NCI-H526 treated with DMSO at 0.1 percent for 48 hours (cell line): ENCODE measurements at places on chromosomes 1 and 21.

DNA sequence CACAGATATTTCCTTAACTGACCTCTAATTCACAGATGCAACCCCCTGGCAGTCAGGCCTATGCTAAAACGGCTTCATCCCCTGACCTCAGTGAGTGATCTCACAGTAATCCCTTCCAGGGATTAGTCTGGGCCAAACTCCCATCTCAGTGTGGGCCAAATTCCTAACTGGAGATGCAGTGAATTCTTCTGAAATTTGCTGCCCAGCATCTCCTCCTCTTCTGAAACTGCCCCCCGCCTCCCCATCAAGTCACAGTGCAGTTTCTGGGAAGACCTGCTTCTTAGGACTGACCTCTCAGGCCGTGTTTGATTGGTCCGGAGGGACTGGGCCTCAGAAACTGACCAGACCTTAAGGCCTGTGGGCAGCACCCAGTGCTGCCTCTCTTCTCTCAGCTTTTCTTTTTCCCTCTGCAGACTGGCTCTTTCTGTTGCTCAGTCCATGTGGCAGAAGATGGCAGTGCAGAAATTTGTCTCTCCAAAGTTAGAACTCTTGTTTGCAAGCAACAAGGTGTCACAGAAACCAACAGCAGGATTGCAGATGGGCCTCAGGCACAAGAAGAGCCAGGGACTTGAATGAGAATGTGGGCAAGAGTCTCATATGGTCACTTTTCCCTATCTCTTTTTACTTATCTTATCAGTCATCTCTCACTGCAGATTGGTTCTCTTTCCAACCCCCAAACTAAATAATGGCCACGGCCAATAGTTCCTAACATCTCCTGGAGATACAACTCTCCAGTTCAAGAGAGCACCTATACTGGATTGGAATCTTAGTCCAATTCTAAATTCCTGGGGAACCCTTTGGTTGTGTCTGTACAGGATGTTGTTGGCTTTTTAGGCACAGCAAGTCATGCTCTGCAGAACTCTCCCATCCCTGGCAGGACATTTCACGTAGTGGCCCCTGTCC lies 95.5 kb upstream of the RALGPS2 start:
- DNase-seq, result no peak

- no peak for DNase-seq
Observed at GRCh38 chr1:115649964-115650363, 8.2 kb downstream of the VANGL1 start.

DNA sequence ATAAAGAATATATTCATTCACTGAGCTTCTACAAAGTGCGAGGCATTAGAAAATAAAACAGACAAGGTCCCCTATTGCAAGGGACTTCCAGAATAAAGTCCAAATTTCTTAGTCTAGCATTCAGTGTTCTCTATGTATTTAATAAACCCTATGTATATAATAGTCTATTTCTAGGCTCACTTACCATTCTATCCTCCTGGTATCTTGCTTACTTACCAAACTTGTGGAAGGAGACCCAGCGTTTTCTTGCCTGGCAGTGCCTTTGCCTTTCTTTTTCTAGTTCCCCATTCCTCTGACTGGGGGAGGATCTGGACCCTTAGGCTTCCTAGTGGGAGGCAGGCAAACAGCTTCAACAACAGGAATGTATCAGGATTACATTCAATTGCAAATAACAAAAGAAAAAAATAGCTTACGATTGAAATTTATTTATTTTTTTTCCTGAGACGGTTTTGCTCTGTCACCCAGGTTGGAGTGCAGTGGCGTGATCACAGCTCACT lies 690 bp upstream of the RNF19B start:
- no peak for DNase-seq

DNA sequence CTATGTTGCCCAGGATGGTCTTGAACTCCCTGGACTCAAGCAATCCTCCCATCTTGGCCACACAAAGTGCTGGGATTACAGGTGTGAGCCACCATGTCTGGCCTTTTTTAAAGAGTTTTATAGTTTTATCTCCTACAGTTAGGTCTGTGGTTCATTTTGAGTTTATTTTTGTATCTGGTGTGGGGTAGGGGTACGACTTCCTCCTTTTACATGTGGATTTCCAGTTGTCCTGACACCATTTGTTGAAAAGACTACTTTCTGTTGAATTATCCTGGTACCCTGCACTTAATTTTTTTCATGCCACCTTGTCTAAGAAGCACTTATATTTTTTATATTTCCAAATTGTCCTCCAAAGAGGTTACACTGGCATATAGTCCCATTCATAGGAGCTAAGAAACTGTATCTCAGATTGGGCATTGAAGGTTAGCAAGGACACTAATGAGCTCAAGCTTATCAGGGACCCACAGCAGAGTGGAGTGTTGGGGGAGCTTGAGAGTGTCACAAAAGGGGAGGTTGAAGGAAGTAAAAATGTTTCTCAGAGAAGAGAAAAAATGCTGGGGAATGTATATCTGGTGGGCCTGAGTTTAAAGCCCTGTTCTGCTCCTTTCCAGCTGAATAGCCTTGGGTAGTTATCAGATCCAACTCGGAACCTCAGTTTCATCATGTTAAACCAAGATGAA lies 23.4 kb upstream of the MEF2D start:
- no peak for DNase-seq

GRCh38 chr1:41689139-41689538 lies 204.7 kb upstream of the EDN2 start:
- DNase-seq, result no peak

GRCh38 chr1:59814901-59815825 lies at the start of gene HOOK1:
TSS of gene HOOK1 (plus strand) at chr1:59814949. CDS start at chr1:59815118, 169 bp downstream.
- peak; percentile 41 for DNase-seq

GRCh38 chr1:24089743-24090555 lies 22.0 kb downstream of the MYOM3 start:
- no peak for DNase-seq

DNA sequence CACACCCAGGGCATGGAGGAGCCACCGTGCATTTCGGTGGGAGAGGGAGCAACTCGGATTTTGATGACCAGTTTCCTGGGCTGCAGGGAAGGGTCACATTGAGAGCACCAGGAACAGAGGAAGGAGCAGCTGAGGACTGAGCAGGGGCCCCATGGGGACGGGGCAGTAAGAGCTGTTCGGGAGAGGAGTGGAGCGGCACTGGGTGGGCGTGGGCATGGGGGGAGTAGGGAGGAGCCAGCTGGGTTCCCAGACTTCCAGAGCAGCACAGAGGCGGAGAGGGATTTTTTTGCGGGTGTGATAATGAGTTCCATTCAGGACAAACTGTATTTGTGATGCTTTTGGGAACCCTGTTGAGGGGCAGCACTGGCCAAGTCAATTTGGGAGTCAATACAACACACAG lies 17.4 kb upstream of the GPR153 start:
- DNase-seq, result no peak
